Pericardium fibroblast (primary cell): ENCODE measurements at places on chromosomes 11 and 22. TPM values are rescaled to one million over a fixed set of nuclear protein-coding genes. Genes with fewer than 3 reads are reported as not detected.

Gene NRXN2
- total RNA-seq, result 0.51 and 3.2 TPM in 2 replicates

Gene EP300
- total RNA-seq, result 18.9 and 23.3 TPM in 2 replicates

Gene CRYBB3
- not detected in 2 replicates for total RNA-seq

Gene OR51I1
- not detected in 2 replicates for total RNA-seq

Gene MAP6
- total RNA-seq, result 5.6 and 6.1 TPM in 2 replicates

Gene CASTOR1
- total RNA-seq, result 24.3 and 42.6 TPM in 2 replicates

Gene HSPB2
- 0.23 and 1.2 TPM in 2 replicates for total RNA-seq

Gene CDC42EP1
- total RNA-seq, result 118 and 169 TPM in 2 replicates

Gene GGTLC2
- not detected in 2 replicates for total RNA-seq

Gene SYNGR1
- 10.7 and 14.9 TPM in 2 replicates for total RNA-seq

Gene SCUBE2
- 0.68 and 2.8 TPM in 2 replicates for total RNA-seq

Gene MAPK8IP2
- 0.68 and 2.7 TPM in 2 replicates for total RNA-seq

Gene TSSC4
- 39.7 and 48.4 TPM in 2 replicates for total RNA-seq

Gene MS4A6E
- not detected in 2 replicates for total RNA-seq

Gene NCAPD3
- total RNA-seq, result 6.2 and 11.4 TPM in 2 replicates

Gene RASSF7
- total RNA-seq, result 4.4 and 27.9 TPM in 2 replicates

Gene SLC17A6
- total RNA-seq, result not detected in 2 replicates

Gene DSCAML1
- total RNA-seq, result not detected in 2 replicates

Gene TMEM191C
- 0.23 and 0.51 TPM in 2 replicates for total RNA-seq

Gene UCP3
- under 0.01 and 0.47 TPM in 2 replicates for total RNA-seq
